ENCODE measurements at places on chromosomes 6 and 20.
A peak's percentile ranks its signal among the peaks of the same experiment; 100 is the strongest.

GRCh38 chr6:30915591-30915946 is 1.5 kb downstream of the VARS2 start:
- DNase-seq = peak; percentile 80

GRCh38 chr20:23039885-23040508 is 4.9 kb downstream of the SSTR4 start:
- DNase-seq = no peak

DNA sequence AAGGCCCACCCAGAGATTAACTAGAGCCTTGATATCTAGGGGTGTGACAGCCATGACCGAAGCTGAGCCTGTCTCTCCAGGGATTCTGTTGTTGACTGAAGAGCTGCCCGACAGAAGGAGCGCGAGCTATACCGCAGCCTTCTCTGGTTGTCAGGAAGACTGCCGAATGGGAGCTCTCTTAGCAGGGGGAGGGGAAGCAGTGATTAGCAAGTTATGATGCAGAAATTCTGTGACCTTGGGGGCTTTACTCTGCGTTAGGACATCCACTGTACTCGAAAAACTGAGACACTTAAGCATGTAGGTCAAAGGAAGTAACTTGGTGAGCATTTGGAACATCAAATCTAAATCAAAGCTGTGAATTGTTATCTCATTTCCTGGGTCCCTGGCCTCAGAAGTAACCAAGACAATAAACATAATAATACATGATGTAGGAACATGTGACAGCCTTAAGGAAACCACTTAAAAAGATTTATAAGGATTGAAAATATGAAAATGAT is 84.7 kb downstream of the MAP3K4 start:
- no peak for DNase-seq

- no peak for DNase-seq
Observed at GRCh38 chr6:1636971-1637871, 27.5 kb downstream of the FOXC1 start.

GRCh38 chr6:5466281-5467136 is 205.2 kb downstream of the FARS2 start:
- DNase-seq = no peak
